K562 (cell line): ENCODE measurements at places on chromosomes 13 and 19. TPM values are rescaled to one million over a fixed set of nuclear protein-coding genes. Genes with fewer than 3 reads are reported as not detected.

DNA sequence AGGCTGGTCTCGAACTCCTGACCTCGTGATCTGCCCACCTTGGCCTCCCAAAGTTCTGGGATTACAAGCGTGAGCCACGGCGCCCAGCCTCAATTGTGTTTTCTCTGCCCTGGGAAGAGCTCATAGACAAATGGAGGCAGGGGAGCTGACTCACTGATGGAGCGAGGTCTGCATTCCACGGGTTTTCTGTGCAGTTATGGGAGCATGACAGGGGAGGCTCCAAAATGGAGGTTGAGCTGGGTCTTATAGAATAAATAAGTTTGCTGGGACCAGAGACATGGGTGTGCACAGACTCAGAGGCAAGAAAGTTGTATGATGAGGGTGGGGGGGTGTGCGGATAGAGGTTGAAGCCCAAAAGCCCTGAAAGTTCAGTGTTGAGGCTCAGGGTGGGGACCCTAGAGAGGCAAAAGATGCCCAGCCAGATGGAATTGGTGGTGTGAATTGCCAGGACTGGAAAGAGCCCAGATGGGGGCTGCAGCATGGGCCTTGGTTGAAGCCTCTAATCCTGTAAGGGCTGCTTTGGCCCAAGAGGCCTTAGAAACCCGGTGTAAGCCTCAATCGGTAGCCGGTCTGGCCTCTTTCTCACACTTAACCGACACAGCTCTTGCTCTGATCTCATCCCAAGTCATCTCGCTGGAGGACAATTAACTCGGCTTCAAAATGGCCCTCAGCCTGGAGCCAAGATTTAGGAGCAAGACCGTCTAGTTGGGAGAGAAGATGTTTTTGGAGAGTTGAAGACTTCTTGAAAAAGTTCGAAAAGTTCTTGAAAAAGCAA lies 1.9 kb downstream of the TPM4 start:
- no peak for DNase-seq

The KLK4 gene
- not detected in 2 replicates for total RNA-seq

GRCh38 chr19:33292595-33293254 lies 9.6 kb downstream of the CEBPA start:
- no peak for DNase-seq

The EPS8L1 gene
- total RNA-seq, result 17.3 and 18.9 TPM in 2 replicates

The KIR2DL3 gene
- total RNA-seq, result not detected in 2 replicates

The FAM216B gene
- not detected in 2 replicates for total RNA-seq

- no peak for DNase-seq
Observed at GRCh38 chr13:44147648-44148047, 226.0 kb upstream of the SERP2 start.

The SPACA7 gene
- not detected in 2 replicates for total RNA-seq

GRCh38 chr19:46014534-46014933 lies 8.3 kb downstream of the PGLYRP1 start:
- DNase-seq, result no peak

The SRRM5 gene
- 0.11 and 0.18 TPM in 2 replicates for total RNA-seq

DNA sequence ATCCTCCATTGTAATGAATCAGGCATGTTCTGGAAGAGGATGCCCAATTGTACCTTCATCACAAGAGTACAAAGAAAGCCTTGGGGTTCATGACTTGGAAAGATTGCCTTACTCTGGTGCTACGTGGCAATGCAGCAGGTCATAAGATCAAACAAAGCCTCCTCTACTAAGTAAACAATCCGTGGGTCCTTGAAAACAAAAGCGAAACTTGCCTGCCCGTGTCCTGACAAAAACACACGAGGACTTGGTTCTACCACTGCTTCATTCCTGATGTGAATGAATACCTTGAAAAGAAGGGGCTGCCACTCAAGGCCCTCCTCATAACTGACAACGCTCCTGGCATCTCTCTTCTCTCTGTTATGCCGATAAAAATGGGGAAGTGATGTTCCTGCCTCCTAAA lies 18.9 kb downstream of the ZNF563 start:
- DNase-seq, result no peak

- DNase-seq, result no peak
Observed at GRCh38 chr13:109694972-109695371, 91.4 kb downstream of the IRS2 start.

- no peak for DNase-seq
Observed at GRCh38 chr19:2477141-2477710, 1.3 kb downstream of the GADD45B start.

GRCh38 chr19:35315883-35316282 lies 13.1 kb upstream of the CD22 start:
- DNase-seq, result peak; percentile 81

DNA sequence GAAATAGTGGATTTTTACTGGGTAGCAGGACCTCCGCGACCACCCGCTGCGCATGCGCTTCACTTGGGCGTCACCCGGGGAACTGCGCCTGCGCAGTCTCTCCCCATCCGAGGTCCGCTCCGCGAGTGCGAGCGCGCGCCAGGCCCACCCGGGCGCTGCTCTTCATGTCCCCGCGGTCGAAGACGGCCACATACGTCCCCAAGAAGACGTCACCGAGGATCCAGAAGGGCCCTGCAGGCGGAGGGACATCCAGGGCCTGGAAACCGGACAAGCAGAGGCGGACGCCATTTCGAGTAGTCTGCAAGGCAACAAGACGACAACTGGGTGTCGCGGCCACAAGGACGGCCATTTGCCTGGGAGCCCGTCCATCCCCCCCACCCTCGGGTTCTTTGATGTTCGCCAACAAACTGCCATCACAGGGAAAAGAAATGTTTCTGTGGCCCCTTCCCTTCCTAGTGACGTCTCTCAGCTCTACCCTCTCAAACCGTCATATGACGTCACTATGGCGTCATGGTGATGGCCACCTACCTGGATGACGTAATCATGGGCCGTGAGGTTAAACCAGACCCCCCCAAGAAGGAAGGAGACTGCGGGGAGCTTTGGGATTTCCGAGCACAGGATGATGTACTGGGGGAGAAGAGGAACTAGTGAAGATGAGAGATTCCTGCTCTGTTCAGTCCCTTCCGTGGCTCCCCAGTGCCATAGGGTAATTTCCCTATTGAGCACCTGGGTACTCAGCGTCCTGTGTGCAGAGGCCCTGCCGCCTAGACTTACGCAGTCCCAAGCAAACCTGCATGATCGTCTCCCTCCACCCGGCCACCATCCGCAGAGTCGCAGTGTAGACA lies 6.7 kb downstream of the NAPSA start:
- peak; percentile 92 for DNase-seq

The IGFL1 gene
- total RNA-seq, result not detected in 2 replicates

DNA sequence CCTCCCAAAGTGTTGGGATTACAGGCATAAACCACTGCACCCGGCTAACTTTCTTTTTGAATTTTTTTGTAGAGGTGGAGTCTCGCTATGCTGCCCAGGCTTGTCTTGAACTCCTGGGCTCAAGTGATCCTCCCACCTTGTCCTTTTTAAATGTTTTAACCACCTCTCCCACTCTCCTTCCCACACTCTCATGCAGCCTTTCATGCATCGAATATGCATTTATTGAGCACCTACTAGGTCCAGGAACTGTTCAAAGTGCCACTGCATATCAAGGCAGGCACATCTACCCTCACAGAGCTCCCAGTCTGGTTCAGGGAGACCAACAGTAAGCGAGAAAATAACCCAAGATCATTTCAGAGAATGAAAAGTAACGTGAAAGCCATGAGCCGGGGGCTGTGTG lies 1.2 kb downstream of the TICAM1 start:
- DNase-seq, result no peak

DNA sequence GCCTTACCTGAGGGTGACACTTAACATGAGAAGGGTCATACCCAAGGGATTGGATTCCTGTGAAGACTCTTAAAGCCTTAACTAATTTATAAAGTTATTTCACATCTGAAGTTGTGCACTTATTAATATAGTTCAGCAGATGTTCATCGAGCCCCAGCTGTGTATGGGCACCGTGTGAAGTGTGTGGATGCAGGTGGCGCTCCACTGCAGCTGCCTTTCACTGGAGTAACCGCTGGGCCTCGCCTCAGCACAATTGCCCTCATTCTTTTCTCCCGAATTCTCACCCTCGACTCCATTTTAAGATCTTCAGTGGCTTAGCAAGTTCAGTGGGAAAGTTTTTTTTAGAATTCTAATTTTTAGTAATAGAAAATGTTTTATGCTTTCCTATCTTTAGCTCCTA lies 66.2 kb downstream of the DPY19L3 start:
- DNase-seq, result no peak
